ENCODE measurements at places on chromosomes 6 and 20. TPM values are rescaled to one million over a fixed set of nuclear protein-coding genes. Genes with fewer than 3 reads are reported as not detected.
A peak's percentile ranks its signal among the peaks of the same experiment; 100 is the strongest.

DNA sequence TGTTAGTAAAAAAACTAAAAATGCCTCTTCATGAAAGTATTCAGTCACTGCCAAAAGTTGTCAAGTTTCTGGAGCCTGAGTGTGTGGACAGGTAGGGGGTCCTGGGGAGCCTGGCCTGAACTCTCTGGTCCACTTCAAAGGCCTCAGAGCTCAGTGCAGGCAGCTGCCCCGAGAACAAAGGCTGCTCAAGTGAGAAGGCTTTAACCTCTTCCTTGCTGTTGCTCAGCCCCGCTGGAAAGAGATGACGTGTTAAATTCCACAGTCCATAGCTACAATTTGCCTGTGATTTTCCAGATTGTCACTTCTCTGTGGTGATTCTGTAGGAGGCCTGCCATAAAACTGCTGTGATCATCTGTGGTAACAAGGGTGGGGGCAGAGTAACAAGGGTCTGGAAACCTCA is 96.9 kb downstream of the FAM120B start:
- H3K27ac ChIP-seq, result no peak overlapping the region
- no peaks in the 10 kb centered on the region for H3K27me3 ChIP-seq
- H3K4me3 ChIP-seq, result no peak overlapping the region
- DNase-seq, result no peak

DNA sequence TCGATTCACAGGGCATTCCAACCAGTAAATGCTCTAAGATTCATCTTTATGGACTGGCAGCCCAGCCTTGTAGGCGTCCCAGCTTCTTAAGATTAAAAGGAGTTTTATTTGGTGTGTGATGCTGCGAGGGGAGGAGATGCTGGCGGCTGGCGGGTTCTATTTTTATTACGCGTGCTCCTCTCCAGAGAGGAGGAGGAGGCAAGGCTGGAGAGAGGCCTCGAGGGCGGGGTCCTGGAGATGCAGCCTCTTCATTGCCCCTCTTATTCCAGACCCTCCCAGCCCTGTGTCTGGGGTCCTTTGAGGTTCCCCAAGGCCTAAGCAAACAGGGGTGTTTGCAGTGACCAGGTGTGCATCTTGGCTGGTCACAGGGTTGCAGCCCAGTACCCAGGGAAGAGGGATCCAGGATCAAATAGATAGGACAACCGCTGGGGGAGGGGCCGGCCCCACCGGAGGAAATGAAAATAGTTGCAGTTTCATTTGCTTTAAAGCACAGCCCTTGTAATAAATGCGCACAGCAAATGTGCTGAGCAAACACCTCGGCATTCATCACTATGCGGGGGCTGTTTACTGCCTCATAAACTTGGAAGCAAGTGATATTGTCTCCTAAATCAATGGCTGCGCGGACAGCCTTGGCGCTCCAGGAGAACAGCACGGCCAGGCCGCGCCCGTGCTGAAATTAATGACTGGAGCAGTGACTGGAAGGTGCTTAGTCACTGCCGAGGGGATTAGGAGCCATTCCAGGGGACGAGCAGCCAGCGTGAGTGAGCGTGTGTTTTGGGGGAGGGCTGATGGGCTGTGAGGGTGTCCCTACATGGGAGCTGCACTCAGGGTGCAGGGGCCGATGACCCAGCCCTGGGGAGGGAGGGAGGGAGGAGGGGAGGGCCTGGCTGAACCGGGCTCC is 83.0 kb downstream of the TMEM242 start:
- H3K27ac ChIP-seq, result peak overlapping the region; percentile 78
- no peaks in the 10 kb centered on the region for H3K36me3 ChIP-seq
- peaks cover 12% of the 10 kb centered on the region for H3K27me3 ChIP-seq
- H3K4me3 ChIP-seq, result peak overlapping the region; percentile 16
- peak; percentile 71 for DNase-seq

DNA sequence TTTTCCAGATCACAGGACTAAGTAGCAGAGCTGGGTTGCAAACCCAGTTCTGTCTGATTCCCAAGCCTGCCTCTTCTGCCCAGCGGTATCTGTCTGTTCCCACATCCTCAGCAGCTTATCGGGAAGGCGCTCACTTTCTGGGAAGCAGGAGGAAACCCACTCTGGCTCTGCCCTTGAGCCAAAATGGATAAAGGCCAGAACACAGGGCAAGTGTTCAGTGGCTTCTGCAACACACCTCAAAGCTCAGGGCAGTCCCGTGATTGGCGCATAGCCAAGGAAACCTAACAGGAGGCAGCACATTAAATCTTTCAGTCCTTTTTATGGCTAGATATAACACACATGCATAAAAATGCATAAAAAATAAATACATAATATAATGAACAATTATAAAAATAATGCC is 262.2 kb downstream of the NRN1 start:
- no peak overlapping the region for H3K27ac ChIP-seq
- DNase-seq, result no peak
- no peaks in the 10 kb centered on the region for H3K27me3 ChIP-seq
- H3K4me3 ChIP-seq, result no peak overlapping the region

DNA sequence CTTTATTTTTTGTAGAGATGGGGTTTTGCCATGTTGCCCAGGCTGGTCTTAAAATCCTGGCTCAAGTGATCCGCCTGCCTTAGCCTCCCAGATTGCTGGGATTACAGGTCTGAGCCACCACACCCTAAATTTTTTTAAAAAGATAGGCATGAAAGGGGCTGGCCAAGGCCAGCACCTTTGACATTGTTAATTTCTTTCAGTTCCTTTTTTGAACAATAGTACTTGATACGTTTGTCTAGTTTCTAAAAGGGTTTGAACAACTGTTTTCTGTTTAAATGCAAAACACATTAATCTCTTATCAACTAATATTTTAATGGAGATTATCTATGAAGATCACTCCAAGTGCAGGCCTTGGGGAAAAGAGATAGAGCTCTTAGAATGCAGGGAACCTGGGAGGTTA is 37.6 kb upstream of the PTPRK start:
- H3K4me3 ChIP-seq, result no peak overlapping the region
- no peak for DNase-seq
- H3K27ac ChIP-seq, result no peak overlapping the region
- no peaks in the 10 kb centered on the region for H3K36me3 ChIP-seq
- H3K4me1 ChIP-seq, result no peaks in the 10 kb centered on the region
- H3K27me3 ChIP-seq, result no peaks in the 10 kb centered on the region

- H3K4me3 ChIP-seq, result no peak overlapping the region
- no peaks in the 10 kb centered on the region for H3K36me3 ChIP-seq
- no peak for DNase-seq
- no peak overlapping the region for H3K27ac ChIP-seq
- no peaks in the 10 kb centered on the region for H3K27me3 ChIP-seq
Observed at GRCh38 chr20:33251496-33251895, 15.7 kb downstream of the BPIFA1 start.

EPHA7 gene
- total RNA-seq, result 1.3 TPM

- H3K4me1 ChIP-seq, result no peaks in the 10 kb centered on the region
- no peak for DNase-seq
- no peak overlapping the region for H3K27ac ChIP-seq
Observed at GRCh38 chr6:130696806-130697205, 130.4 kb upstream of the SMLR1 start.

NFATC2 gene
- 5.8 TPM for total RNA-seq

DNA sequence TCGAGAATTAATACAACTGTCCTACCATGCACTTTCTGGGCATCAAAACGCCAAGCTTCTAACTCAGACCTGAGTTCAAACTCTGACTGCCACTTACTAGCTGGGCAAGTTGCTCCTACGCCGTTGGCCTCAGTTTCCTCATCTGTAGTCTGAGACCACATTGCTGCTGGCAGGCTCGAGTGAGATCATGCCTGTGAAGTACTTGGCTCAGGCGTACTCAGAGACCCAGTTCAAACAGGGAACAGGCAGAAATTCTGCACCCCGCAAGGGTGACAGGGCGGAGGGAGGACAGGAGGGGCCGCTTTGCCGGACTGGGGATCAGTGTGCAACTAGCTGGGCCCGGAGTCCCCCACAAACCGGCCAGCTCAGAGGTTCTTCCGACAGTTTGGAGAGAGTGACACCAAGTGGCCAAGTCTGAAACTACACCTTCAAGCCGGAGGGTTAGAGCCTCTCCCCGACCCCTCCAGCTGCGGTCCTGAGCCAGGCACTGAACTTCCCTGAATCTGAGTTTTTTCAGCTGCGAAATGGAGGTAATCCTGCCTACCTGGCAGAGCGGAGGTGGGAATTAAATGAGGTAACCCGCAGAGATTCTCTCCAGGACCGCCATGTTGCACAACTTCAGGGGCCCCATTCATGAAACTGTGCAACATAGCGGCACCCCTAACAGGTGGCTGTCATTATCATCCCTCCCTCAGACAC is 46.0 kb upstream of the PTPN1 start:
- no peak overlapping the region for H3K27ac ChIP-seq
- DNase-seq, result peak; percentile 49
- no peaks in the 10 kb centered on the region for H3K27me3 ChIP-seq

FAM217A gene
- not detected for total RNA-seq

DEFB124 gene
- not detected for total RNA-seq

GRCh38 chr20:60206259-60206658 is 248.0 kb downstream of the CDH26 start:
- no peaks in the 10 kb centered on the region for H3K4me1 ChIP-seq
- no peaks in the 10 kb centered on the region for H3K36me3 ChIP-seq
- H3K27me3 ChIP-seq, result no peaks in the 10 kb centered on the region
- DNase-seq, result no peak

TAGAP gene
- total RNA-seq, result 2.3 TPM

DNA sequence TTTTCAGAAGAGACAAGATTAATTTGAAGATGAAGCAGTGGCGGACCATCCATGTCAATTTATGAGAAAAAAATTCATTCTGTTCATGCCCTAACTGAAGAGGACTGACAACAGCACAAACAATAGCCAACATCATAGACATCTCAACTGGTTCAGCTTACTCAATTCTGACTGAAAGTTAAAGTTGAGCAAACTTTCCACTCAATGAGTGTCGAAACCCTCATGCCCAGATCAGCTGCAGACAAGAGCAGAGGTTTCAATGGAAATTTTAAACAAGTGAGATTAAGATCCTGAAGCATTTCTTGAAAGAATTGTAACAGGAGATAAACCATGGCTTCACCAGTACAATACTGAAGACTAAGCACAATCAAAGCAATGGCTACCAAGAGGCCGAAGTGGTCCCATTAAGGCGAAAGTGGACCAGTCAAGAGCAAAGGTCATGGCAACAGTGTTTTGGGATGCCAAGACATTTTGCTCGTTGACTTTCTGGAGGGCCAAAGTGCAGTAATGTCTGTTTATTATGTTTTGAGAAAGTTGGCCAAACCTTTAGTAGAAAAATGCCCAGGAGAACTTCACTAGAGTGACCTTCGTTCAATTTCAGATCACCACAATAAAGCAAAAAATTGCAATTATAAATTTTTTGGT is 6.1 kb upstream of the SFT2D1 start:
- no peak overlapping the region for H3K4me3 ChIP-seq

ECT2L gene
- not detected for total RNA-seq

LST1 gene
- total RNA-seq, result 4.8 TPM

DNA sequence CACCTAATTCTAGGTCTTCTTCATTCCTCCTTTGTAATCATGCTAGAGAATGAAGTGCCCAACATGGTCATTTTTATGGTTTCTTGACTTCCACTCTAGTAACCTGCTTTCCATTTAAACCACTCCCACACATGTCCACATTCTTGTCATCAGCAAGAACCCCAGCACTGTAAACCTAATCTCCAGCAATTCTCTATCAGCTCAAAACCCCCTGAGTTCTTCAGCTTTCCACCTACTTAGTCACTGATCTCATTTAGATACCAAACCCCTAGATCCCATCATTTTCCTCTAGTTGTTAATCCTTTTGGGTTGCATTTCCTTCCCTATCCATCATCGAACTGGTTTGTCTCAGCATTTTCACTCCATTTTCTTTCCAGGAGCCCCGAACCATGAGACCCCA is 49.7 kb downstream of the GOPC start:
- no peaks in the 10 kb centered on the region for H3K36me3 ChIP-seq
- H3K27me3 ChIP-seq, result no peaks in the 10 kb centered on the region
- no peak overlapping the region for H3K4me3 ChIP-seq
- no peak for DNase-seq

DNA sequence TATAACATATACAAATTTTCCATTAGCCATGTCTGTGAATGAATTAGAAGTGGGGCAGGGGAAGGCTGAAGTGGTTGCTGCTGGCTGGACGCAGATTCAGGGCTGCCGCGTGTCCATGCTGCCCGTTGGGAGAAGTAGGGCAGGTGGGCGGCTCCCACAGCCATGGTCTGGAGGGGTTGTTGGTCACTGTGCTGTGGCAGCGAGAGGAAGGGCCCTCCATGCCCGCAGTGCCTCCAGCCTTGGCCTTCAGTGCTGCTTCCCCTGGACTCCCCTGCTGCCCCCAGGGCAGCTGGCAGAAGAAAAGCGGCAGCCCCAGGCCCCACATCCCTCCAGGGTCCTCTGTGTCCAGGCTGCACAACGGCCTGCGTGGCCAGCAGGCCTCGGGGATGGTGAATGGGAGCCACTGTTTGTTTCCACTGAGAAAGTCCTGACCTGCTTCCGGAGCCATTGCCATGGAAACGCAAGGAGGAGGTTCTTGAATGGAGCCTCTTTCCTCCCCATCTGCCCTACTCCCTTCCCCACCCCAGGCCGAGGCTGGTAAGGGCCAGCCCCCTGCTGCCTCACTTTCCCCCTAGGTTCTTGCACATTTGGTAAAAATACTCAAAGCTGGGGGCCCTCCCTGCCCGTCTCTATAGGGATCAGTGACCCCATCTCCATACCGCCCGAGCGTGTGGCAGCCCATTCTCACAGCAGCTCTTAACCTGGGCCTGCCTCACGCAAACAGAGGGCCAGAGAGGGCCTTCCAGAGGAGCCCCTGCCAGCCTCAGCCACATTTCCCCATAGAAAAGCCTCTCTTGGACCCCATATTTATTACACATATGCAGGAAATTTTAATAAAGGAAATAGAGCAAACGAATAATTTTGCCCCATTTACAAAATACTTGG is 113.3 kb downstream of the SASH1 start:
- H3K36me3 ChIP-seq, result no peaks in the 10 kb centered on the region
- H3K4me1 ChIP-seq, result no peaks in the 10 kb centered on the region
- no peak overlapping the region for H3K4me3 ChIP-seq
- no peak overlapping the region for H3K27ac ChIP-seq

- peak; percentile 15 for DNase-seq
- peaks cover 9% of the 10 kb centered on the region for H3K4me1 ChIP-seq
- H3K27ac ChIP-seq, result no peak overlapping the region
- H3K36me3 ChIP-seq, result no peaks in the 10 kb centered on the region
- no peaks in the 10 kb centered on the region for H3K27me3 ChIP-seq
Observed at GRCh38 chr6:2948228-2949025, 22.9 kb downstream of the SERPINB6 start.

All from colonic mucosa (tissue), 4 donors.